ENCODE measurements at places on chromosomes 4 and X.

DNA sequence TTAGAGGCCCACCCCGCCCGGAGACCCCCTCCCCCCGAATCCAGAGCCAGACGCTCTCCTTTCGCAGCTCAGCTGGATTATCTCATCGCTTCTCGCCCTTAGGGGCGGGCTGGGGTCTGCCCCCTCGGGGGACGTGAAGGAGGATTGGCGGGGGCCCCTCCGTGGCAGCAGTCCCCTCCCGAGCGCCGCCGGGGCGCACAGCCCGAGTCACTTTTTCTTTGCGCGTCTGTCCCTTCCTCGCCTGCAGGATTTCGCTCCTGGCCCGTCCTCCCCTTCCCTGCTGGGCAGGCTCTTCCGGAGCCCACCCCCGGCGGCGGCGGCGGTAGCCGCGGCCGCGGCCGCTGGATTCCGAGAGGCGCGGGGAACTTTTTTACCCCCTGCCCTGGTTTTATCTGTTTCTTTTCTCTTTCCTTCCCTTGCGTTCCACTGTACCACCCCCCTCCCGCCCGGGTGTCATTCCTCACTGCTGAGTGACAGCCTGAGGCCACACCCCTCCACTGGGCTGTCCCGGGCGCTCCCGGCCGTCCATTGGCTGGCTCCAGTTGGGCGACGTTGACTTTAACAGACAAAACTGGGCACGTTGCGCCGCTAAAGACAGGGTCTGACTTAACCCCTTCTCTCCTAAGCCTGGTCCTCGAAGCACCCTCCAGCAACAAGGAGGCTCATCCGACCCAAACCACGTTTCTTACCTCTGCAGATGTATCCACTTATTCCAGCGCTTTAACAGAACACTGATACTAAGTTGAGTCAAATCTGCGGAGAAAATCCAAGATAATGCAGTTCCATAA lies 492 bp upstream of the NKX3-2 start:
- no peak for DNase-seq

- DNase-seq, result no peak
These were observed 13.9 kb downstream of the TMSB4X start for GRCh38 chrX:12988797-12989196.

DNA sequence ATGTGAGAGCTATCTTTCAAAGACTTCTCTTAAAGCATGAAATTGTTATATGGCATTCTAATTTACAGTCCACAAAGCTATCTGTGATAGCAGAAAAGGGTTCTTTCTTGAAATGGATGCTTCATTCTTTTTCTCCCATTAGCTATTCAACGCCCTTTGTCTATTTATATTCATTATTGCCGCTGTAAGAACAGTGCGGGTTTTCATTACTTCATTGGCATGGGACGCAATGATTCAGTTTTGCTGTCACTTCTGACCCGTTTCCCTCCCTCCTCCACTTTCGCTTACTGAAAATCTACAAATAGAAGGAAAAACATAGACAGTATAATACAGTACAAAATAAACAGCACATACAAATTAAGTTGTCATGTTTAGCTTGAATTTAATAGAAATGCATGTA lies 394.6 kb downstream of the PCDH7 start:
- no peak for DNase-seq

GRCh38 chr4:8915201-8916200 lies 43.9 kb upstream of the HMX1 start:
- DNase-seq, result no peak

GRCh38 chr4:181908168-181908567 lies 335.0 kb upstream of the TENM3 start:
- no peak for DNase-seq

DNA sequence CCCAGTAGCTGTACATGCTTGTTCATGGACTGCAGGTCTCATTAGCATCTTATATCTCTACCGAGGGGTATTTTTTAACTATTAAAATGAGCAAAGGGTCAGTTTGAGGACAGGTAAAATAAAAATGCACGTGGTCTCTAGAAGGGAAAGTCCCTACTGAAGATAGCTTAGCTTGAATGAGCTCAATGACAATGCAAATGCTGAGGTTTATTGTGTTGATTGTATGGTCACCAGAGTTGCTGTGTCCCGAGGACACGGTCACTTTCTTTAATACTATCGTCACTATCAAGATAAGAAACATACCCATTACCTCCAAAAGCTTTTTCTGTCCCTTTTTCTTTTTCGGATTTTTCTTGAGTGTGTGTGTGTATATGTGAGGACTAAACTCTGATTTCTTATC lies 250.5 kb upstream of the PRKX start:
- DNase-seq, result no peak

DNA sequence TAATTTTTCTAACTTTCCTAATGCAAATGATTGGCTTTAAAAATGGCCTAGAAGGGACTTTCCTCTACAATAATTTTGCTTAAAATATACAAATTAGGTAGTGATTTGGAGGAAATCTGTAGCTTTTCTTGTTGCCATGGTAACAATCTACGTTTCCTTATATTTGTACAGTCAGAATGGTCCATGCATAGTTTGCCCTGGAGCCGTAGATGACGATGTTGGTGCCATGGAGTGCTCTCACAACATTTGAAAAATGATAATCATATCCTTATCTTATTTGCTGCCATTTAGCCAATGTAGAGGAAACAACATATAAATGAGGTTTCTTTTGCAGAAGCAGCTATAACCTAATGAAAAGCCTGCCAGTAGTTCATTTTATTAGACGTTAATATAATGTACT lies 89.0 kb upstream of the NMU start:
- DNase-seq, result no peak

GRCh38 chrX:134533952-134534351 lies 74.0 kb downstream of the HPRT1 start:
- DNase-seq, result no peak

GRCh38 chr4:31702326-31702725 lies 982.2 kb downstream of the PCDH7 start:
- no peak for DNase-seq

GRCh38 chr4:25310803-25311166 lies 1.8 kb upstream of the ZCCHC4 start:
- DNase-seq, result no peak

DNA sequence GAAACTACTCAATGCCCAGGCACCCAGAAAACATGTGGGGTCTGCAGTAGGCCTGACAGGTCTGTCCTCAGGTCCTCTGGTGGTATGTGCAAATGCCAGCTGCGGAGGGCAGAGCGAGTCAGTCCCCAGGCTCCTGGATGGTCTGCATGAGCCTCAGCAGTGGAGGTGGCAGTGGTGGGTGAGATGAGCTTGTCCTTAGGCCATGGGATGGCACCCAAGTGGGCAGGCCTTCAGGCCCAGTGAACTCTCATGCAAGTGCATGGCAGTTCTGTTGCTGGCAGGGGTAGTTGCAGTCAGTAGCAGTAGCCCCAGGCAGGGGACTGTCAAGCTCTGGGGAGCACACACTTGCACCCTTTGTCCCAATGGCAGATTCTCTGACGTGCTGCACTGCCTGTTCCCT lies 106.3 kb upstream of the ANXA10 start:
- DNase-seq, result no peak

DNA sequence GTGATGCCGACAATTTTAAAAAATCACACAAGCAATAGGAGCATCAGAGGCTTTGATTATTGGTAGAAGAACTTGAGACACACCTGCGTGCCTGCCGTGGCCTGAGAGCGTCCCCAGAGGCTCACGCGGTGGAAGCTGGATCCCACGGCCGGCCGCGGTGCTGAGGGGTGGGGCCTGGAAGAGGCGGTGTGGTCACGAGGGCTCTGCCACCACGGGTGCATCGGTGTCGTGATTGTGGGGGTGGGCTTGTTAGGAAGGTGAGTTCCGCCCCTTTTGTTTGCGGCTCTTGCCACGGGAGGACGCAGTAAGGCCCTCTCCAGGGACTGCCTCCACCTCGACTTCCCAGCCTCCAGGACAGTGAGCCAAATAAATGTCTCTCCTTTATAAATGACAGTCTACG lies 77.2 kb upstream of the ADRA2C start:
- no peak for DNase-seq

DNA sequence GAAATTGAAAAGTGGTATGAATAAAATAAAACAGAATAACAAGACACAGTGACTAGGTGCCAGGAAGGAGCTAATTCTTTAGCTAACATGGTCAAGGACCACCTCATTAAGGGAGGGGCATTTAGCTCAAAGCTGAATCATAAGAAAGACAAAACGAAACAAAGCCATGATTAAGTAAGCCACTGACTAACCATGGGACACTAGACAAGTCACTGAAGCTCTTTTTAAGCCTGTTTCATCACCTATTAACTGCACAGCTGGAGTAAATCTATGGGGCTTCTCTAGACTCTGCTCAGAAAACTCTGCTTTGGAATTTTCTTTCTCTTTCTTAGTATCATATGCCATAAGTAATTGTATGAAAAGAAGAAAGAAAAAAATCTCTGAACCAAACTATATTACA lies 49.8 kb upstream of the C1QTNF7 start:
- no peak for DNase-seq

DNA sequence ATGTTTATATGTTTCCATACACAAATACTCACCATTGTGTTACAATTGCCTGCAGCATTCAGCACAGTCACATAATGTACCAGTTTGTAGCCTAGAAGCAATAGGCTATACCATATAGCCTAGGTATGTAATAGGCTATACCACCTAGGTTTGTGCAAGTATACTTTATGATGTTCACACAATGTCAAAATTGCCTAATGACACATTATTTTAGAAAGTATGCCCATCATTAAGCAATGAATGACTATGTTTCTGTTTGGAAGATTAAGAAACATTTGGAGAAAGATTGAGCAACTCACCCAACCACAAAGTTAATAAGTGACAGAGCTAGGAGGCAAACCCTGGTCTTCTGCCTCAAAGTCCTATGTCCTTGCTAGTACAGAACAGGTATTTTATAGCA lies 96.8 kb upstream of the GRIA3 start:
- DNase-seq, result no peak

DNA sequence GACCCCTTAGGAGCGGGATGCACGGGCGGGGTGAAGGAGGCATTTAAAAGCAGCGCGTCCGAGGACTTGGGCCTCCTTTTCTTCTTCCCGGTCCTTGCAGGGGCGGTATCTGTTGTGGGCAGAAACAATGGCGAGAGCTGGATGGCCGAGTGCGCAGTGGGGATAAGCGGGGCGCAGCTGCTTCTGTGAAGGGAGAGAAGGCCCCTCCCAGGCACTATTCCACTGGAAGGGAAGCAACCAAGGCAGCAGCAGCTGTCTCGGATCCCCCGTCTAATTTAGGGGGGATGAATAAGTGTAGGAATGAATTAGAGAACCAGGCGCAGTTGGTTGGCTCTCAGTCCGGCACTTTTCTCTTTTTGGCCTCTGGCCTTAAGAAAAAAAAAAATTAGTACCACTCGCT lies 995 bp downstream of the SMARCA5 start:
- DNase-seq, result peak; percentile 2

DNA sequence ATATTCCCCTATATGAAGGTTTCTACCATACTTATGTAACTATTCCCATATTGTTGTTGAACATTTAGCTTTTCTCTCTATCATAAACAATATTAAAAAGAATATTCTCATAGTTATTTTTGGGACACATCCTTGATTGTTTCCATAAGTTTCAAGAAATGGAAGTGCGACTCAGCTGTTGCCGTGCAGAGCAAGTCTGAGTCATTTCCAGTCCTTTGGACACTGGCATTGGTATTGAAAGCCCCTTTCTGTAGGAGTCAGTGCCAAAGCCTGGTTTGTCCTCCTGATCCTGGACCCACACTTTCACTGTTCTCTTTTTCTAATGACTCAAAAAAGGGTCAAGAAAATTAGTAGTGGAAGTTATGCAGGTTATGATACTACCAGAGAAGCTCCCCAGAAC lies 108.3 kb upstream of the DIAPH2 start:
- no peak for DNase-seq

DNA sequence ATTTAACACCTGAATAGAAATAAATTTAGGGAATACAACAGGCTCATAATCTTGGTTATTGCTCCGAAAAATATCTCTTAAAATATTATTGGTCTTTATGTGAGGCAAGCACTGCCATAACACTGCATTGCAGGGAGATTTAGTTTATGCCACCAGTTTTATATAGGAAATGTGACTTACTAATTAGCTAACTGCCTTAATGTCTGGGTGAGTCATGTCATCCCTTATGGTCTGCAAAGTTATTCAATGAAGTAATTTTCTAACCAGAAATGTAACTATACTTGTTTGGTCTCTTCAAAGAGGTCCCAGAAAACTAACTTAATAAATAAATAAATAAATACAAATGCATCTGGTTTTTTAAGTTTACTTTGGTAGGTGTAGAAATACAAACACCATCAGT lies 597.2 kb downstream of the GALNTL6 start:
- no peak for DNase-seq

GRCh38 chr4:171594293-171594692 lies 218.9 kb upstream of the GALNTL6 start:
- DNase-seq, result no peak

- DNase-seq, result no peak
These were observed 739.3 kb upstream of the FAM241A start for GRCh38 chr4:111405989-111406388.

DNA sequence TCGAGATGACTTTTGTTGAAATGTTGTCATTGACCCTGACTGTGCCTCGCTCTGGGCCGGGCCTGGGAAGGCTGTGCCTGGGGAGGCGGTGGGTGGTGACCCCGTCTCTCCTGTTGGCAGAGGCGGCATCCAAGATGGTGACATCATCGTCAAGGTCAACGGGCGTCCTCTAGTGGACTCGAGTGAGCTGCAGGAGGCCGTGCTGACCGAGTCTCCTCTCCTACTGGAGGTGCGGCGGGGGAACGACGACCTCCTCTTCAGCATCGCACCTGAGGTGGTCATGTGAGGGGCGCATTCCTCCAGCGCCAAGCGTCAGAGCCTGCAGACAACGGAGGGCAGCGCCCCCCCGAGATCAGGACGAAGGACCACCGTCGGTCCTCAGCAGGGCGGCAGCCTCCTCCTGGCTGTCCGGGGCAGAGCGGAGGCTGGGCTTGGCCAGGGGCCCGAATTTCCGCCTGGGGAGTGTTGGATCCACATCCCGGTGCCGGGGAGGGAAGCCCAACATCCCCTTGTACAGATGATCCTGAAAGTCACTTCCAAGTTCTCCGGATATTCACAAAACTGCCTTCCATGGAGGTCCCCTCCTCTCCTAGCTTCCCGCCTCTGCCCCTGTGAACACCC lies 36.4 kb downstream of the HTRA3 start:
- no peak for DNase-seq

DNA sequence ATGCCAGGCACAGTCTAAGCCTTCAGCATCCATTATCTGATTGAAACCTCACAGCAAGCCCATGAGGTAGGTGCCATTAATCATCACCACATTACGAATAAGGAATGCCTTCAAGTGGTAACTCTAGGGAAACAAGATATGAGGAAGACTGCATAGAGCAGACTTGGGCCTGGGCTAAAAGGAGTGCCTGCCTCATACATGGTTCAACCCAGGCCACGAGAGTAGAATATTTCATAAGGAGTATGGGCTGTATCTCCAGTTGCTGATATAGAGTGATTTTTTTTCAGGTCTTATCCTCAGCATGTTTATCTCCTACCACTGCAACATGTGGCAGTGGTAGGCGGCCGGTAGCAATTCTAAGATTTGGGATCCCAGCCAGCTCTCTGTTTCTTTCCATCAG lies 51.7 kb downstream of the ATP11C start:
- DNase-seq, result no peak

- DNase-seq, result no peak
These were observed 87.5 kb upstream of the RBPJ start for GRCh38 chr4:26233350-26233749.

- no peak for DNase-seq
These were observed 112.8 kb upstream of the LRPAP1 start for GRCh38 chr4:3644849-3645627.

- DNase-seq, result peak; percentile 0
These were observed 24.9 kb upstream of the RNF150 start for GRCh38 chr4:141158219-141158618.

All from NCI-H1436 (cell line).